CD4-positive, alpha-beta T cell (primary cell): ENCODE measurements at places on chromosomes 2 and 18. TPM values are rescaled to one million over a fixed set of nuclear protein-coding genes. Genes with fewer than 3 reads are reported as not detected.

The ALPI gene
- not detected for total RNA-seq

The NGEF gene
- not detected for total RNA-seq

The ZNF236 gene
- 25.7 TPM for total RNA-seq

The TDRD15 gene
- total RNA-seq: not detected

The SLC40A1 gene
- 7.4 TPM for total RNA-seq

The BMP10 gene
- total RNA-seq: not detected

The RTP5 gene
- total RNA-seq: 0.36 TPM

GRCh38 chr2:241943209-241943850 lies 73.8 kb downstream of the RTP5 start:
- H3K4me1 ChIP-seq: peaks cover 14% of the 10 kb centered on the region
- H3K27me3 ChIP-seq: no peaks in the 10 kb centered on the region
- no peak overlapping the region for H3K27ac ChIP-seq
- H3K4me3 ChIP-seq: no peak overlapping the region
- no peak for DNase-seq

- no peak overlapping the region for H3K27ac ChIP-seq
- H3K4me1 ChIP-seq: no peaks in the 10 kb centered on the region
- peaks cover 4% of the 10 kb centered on the region for H3K27me3 ChIP-seq
- no peak overlapping the region for H3K4me3 ChIP-seq
- DNase-seq: no peak
- H3K36me3 ChIP-seq: no peaks in the 10 kb centered on the region
Observed at GRCh38 chr2:182650704-182651103, 65.4 kb upstream of the DNAJC10 start.

- no peak overlapping the region for H3K27ac ChIP-seq
- no peak overlapping the region for H3K4me3 ChIP-seq
- H3K27me3 ChIP-seq: no peaks in the 10 kb centered on the region
- H3K36me3 ChIP-seq: no peaks in the 10 kb centered on the region
- no peak for DNase-seq
Observed at GRCh38 chr2:98009887-98010760, 14.4 kb upstream of the TMEM131 start.

- H3K27ac ChIP-seq: no peak overlapping the region
- no peak for DNase-seq
- H3K36me3 ChIP-seq: no peaks in the 10 kb centered on the region
- H3K27me3 ChIP-seq: no peaks in the 10 kb centered on the region
- H3K4me1 ChIP-seq: no peaks in the 10 kb centered on the region
- H3K4me3 ChIP-seq: no peak overlapping the region
Observed at GRCh38 chr2:40721595-40721994, 269.7 kb upstream of the SLC8A1 start.

DNA sequence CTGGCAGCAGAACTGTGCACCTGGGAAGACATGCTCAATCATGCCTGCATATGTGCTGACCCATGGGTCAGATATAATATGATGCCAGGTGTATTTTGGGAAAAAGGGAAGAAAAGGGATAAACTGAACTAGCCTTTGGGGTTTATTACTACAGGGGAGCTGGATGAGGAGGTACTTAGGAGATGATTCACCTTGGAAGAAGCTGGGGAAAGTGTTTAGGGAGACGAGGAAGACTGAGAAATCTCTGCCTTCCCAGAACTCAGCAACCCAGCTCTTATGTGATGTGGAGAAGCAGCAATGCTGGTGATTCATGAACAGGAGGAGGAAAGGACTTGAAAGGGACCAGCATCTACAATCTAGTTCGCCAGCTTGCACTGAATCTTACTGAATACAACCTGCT lies 110.2 kb downstream of the BARD1 start:
- no peaks in the 10 kb centered on the region for H3K4me1 ChIP-seq
- DNase-seq: no peak
- H3K36me3 ChIP-seq: no peaks in the 10 kb centered on the region
- H3K27ac ChIP-seq: no peak overlapping the region
- H3K4me3 ChIP-seq: no peak overlapping the region
- H3K27me3 ChIP-seq: no peaks in the 10 kb centered on the region

DNA sequence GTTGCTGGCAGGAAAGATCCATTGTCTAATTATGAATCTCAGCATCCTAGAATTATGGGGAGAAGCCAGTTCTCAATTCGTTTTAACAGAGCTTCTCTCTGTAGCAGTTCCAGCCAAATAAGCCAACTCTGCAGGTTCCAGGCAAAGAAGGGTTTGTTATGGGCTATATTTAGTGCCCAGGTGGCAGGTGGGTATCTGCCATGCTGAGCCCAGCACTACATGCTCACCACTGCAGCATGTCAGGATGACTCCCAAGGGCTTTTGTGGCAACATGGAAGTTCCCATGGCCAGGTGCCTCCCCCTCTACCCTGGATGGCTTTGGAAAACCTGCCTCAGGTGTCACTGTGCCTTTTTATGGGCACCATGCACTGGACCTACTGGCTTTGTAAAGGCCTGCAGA lies 137.7 kb upstream of the MSH6 start:
- no peak for DNase-seq
- H3K27ac ChIP-seq: no peak overlapping the region
- H3K27me3 ChIP-seq: no peaks in the 10 kb centered on the region
- no peaks in the 10 kb centered on the region for H3K36me3 ChIP-seq
- H3K4me3 ChIP-seq: no peak overlapping the region

GRCh38 chr18:75128051-75128605 lies 80.8 kb downstream of the PTGR3 start:
- no peak for DNase-seq
- no peaks in the 10 kb centered on the region for H3K27me3 ChIP-seq
- no peak overlapping the region for H3K27ac ChIP-seq

GRCh38 chr2:129915303-129915840 lies 64.1 kb upstream of the RAB6C start:
- no peak for DNase-seq
- no peak overlapping the region for H3K27ac ChIP-seq
- no peaks in the 10 kb centered on the region for H3K4me1 ChIP-seq
- no peaks in the 10 kb centered on the region for H3K27me3 ChIP-seq
- no peak overlapping the region for H3K4me3 ChIP-seq

DNA sequence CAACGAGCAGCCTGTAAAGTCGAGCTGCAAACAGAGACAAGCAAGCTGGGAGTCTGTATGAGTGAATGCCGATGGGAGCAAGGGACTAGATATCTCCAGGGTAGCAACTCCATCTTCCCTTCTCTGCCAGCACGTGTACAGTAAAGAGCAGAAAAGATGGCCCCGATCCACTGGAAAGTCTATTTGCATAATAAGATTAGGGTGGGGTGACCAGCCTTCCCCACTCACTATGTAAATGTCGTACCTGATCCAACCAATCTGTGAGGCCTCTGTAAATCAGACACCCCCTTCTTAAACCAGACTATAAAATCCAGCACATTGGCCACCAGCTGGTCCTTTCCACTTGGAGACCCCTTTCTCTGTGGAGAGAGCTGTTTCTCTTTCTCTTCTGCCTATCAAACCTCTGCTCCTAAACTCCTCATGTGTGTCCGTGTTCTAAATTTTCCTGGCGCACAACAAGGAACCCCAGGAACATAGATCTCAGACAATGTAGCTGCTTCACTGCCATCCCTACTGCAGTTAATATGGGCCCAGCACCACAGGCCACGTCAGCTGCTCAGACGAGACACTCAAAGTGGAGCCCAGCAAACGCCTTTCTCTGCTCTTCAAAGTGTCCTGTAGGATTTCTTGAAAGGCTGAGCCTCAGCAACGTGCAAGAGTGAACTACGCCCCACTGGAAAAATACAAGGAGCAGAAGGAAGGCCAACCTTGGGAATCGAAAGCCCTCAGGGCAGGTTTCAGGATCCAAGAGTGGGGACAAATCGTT lies 26.1 kb downstream of the DIPK1C start:
- no peaks in the 10 kb centered on the region for H3K36me3 ChIP-seq
- no peak overlapping the region for H3K4me3 ChIP-seq
- H3K27ac ChIP-seq: no peak overlapping the region
- DNase-seq: no peak
- no peaks in the 10 kb centered on the region for H3K27me3 ChIP-seq

The CFC1 gene
- not detected for total RNA-seq

- H3K4me3 ChIP-seq: no peak overlapping the region
- H3K27ac ChIP-seq: no peak overlapping the region
- H3K27me3 ChIP-seq: no peaks in the 10 kb centered on the region
- no peak for DNase-seq
Observed at GRCh38 chr18:52437161-52437560, 97.2 kb downstream of the DCC start.

DNA sequence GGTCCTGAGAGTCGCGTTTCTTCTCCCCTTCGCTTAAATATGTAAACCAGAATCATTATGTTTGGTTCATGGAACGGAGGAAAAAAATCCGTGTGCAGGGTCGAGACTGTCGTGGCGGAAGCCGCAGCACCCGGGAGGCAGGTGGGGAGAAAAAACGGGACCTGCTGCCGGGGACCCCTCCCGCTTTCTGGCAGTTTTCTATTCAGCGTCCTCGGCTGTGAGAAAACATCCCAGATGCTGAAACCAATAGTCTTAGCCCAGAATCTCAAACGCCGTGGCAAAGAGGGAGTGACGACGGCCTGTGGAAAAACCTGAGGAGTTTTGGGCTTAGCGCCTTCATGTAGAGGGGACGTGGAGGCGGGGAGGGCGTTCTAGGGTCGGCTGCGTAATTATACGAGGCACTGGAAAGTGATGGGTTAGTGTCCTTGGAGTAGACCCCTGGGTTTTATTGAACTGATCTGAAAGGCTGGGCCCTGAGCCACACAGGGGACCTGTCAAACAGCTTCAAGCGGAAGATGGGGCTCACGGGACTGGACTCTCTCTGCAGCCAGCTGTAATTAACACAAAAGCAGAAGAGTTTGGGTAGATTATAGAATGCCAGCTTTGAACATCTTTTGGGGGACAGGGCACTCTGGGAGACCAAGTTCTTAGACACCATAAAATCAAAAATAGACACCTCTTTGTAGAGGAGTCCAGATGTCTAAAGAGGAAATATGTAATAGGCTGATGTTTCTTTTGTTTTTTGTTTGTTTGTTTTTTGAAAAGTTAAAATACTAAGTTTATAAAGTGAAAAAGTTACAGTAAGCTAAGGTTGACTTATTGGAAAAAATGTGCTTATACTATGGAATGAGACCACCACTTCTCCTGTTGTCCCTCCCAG lies 834 bp upstream of the BUB1 start:
- H3K4me1 ChIP-seq: peaks cover 27% of the 10 kb centered on the region
- no peaks in the 10 kb centered on the region for H3K36me3 ChIP-seq
- peak overlapping the region; percentile 63 for H3K27ac ChIP-seq
- no peaks in the 10 kb centered on the region for H3K27me3 ChIP-seq
- H3K4me3 ChIP-seq: peak overlapping the region; percentile 93

The CCDC68 gene
- not detected for total RNA-seq

The PDE11A gene
- total RNA-seq: not detected

DNA sequence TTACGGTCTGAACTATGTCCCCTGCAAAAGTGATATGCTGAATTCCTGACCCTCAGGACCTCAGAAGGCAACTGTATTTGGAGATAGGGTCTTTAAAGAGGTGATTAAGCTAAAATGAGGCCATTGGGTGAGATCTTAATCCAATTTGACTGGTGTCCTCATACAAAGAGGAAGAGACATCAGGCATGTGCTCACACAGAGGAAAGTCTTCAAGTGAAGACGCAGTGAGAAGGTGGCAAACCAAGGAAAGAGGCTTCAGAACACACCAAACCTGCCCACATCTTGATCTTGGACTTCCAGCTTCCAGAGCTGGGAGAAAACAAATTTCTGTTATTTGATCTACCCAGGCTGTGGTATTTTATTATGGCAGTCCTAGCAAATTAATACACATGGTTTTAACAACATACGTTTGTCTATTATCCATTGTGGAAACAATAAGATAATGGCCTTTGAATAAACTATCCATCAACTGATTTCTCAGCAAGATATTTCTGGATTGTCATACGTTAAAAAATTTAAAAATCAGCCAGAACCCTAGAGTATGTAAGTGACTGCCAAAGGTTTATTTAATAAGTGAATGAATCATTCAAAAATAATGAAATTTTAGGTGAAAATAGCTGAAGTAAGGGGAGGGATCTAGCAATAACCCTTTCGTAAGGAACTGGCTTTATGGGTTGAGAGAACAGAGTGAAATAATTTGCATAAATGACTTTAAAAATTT lies 6.5 kb downstream of the WIPF1 start:
- peak overlapping the region; percentile 75 for H3K27ac ChIP-seq
- DNase-seq: no peak
- no peaks in the 10 kb centered on the region for H3K27me3 ChIP-seq
- H3K4me1 ChIP-seq: peaks cover 66% of the 10 kb centered on the region
- H3K36me3 ChIP-seq: peaks cover 56% of the 10 kb centered on the region

The FAHD2B gene
- total RNA-seq: 39.3 TPM

DNA sequence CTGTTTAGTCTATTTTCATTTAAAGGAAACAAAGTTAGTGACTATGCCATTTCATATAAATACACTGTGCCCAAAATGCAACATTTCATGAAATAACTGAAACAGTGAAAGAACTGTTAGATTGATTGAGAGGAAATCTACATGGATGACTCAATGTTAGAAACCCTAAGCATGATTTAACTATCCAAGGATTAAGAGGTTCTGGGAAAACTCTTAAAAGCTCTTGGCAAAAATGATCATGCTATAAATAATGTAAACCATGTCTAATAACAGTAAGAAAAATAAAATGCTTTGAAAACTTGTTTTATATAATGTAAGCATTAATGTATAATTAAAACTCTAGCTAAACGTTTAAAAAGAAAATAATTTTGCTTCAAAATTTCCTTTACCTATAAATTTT lies 23.5 kb downstream of the MMADHC start:
- DNase-seq: no peak
- H3K27me3 ChIP-seq: no peaks in the 10 kb centered on the region
- peaks cover 29% of the 10 kb centered on the region for H3K36me3 ChIP-seq

DNA sequence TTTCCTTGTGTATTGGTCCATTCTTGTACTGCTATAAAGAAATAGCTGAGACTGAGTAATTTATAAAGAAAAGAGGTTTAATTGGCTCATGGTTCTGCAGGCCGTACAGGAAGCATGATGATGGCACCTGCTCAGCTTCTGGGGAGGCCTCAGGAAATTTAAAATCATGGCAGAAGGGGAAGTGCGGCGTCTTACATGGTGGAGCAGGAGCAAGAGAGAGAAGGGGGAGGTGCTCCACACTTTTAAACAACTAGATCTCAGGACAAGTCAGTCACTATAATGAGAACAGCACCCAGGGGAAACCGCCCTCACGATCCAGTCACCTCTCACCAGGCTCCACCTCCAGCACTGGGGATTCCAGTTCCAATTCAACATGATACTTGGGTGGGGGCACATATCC lies 54.3 kb downstream of the MSH2 start:
- no peaks in the 10 kb centered on the region for H3K36me3 ChIP-seq
- DNase-seq: no peak
- no peaks in the 10 kb centered on the region for H3K27me3 ChIP-seq
- no peak overlapping the region for H3K27ac ChIP-seq
- H3K4me3 ChIP-seq: no peak overlapping the region

The ZC3H8 gene
- 10.2 TPM for total RNA-seq

DNA sequence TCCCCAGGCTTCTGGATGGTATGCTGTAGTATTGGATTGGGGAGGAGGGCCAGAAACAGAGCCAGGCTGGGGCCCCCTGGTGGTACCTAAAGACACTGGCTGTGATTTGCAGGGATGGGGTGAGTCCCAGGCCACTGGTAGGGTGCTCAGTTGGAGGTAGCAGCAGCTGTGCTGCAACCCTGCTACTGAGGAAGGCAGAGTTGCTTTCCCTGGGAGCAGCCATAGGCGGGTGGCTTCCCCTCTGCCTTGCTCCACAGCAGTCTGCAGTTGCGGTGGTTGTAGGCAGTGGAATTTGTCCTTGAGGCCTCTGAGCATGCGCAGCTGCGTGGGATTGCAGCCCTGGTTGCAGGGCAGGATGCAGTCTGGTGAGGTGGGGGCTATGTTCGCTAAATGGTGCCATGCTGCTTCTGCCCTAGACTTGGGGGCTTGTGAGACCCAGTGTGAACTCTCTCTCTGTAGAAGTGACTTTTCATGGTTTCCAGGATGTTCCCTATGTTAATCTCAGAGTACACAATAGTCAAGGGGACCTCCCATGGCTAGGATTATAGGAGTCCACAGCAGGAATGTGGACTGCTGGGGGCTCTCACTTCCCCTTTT lies 443.5 kb downstream of the XIRP2 start:
- H3K4me3 ChIP-seq: no peak overlapping the region
- H3K27ac ChIP-seq: no peak overlapping the region
